ENCODE measurements at places on chromosomes 7 and 10.

- no peak for DNase-seq
Measured at GRCh38 chr10:6351495-6351894, 148.8 kb downstream of the PFKFB3 start.

DNA sequence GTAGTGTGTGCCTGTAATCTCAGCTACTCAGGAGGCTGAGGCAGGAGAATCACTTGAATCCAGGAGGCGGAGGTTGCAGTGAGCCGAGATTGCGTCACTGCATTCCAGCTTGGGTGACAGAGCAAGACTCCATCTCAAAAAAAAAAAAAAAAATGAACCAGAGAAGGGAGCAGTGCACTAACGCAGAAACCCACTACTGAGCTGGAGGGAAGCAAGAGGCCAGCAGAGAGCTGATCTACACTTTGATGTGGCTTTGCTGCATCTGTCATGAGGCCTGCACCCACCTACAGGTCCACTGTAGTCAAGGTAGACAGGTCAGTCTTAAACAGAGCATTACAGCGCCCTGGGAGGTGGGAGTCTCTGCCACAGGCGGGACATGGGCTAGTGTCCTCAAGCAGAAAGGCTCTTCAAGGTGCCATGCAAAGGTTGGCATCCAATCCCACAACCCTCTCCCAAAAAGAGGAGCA lies 30.0 kb downstream of the MAT1A start:
- DNase-seq: no peak

GRCh38 chr10:43403911-43404703 lies 4.9 kb downstream of the HNRNPF start:
- no peak for DNase-seq

- no peak for DNase-seq
Measured at GRCh38 chr7:45171946-45172345, 14.4 kb downstream of the RAMP3 start.

- no peak for DNase-seq
Measured at GRCh38 chr10:125283191-125283835, 123.0 kb upstream of the CTBP2 start.

GRCh38 chr10:111122127-111122526 lies 45.3 kb downstream of the ADRA2A start:
- no peak for DNase-seq

DNA sequence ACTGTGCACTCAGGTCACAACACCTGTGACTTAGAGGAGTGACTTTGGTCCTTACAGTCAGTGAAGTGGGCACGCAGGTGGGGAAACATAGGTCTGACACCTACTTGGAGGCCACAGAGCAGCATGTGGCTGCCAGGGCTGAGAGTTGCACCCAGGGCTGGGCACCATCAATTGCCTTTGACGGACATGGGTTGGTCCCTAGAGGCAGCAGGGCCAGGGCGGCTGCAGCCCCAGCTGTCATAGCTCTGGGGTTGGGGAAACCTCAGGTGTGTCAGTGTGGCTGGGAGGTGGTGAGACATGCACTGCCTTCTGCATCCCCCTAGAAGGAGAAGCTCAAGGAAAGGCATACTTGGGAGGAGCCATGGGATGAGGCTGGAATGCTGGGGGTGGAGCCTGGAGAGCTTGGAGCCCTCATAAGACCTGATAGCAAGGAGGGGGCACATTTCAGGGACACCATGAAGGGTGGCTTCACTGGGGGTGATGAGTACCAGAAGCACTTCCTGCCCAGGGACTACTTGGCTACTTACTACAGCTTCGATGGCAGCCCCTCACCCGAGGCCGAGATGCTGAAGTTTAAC lies at the start of gene INMT:
TSS of gene INMT (plus strand) at position 440 of the 578 bp plus-strand sequence. CDS start at position 456, 16 bp downstream.
- DNase-seq: no peak

GRCh38 chr10:46556515-46557318 lies at the start of gene GPRIN2:
Gene GPRIN2, minus strand, starts transcription at chr10:46556658. Its CDS starts 5,922 bp downstream, at chr10:46550736.
- peak; percentile 12 for DNase-seq

DNA sequence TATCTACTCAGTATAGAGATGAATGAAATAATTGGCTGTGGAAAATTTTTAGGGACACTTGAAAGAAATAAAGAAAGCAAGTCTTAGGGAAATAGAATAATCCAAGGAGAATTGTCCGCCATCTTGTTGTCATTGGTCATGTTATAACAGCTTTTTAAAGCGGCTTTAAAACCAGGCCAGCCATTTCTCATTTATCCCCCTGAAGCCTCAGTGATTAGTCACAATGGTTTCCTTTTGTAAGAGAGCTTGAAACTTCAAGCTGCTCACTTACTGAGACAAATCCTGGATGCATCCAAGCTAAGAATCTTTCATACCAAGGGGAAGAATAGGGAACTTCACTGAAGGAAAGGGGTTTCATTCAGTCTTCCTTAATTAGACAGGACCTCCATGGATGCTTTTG lies 67.9 kb downstream of the SGCE start:
- DNase-seq: no peak

DNA sequence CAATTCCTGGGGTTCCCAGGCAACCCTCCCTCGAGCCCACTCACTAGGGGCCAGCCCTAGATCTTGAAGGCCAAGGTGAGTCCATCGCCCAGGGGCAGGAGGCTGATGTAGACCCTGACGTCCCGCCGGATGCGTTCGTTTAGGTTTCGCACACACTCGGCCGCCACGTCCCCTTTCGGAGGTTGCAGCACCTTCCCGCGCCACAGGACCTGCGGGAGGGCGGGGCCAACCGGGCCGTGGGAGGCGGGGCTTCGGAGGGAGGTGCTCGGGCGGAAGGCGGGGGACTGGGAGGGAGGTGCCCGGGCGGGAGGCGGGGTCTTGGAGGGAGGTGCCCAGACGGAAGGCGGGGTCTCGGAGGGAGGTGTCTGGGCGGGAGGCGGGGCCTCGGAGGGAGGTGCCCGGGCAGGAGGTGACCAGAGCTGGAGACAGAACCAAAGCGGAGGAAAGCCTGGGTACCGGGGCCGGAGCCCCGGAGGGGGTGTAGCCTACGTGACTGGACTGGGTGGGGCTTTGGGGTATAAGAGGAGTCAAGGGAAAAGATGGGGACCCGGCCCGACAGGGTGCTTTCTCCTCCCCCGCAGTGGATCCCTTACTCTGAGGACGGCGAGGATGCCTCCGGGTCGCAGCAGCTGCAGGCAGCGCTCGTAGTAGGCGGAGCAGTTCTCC lies 1.6 kb downstream of the COMTD1 start:
- DNase-seq: peak; percentile 33

DNA sequence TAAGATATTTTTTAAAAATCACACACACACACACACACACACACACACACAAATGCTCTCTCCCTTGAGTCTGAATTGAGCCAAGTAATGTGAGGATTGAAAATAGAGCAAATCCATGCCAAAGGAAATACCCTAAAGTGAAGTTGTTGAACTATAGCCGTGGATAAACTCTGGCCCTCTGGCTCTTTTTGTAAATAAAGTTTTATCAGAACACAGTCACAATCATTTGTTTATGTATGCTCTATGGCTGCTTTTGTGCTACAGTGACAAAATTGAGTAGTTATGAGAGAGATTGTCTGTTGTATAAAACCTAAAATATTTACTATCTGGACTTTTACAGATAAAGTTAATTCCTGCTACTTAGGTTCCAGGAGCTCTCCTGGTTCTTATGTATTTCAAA lies 39.1 kb downstream of the NKX2-3 start:
- no peak for DNase-seq

DNA sequence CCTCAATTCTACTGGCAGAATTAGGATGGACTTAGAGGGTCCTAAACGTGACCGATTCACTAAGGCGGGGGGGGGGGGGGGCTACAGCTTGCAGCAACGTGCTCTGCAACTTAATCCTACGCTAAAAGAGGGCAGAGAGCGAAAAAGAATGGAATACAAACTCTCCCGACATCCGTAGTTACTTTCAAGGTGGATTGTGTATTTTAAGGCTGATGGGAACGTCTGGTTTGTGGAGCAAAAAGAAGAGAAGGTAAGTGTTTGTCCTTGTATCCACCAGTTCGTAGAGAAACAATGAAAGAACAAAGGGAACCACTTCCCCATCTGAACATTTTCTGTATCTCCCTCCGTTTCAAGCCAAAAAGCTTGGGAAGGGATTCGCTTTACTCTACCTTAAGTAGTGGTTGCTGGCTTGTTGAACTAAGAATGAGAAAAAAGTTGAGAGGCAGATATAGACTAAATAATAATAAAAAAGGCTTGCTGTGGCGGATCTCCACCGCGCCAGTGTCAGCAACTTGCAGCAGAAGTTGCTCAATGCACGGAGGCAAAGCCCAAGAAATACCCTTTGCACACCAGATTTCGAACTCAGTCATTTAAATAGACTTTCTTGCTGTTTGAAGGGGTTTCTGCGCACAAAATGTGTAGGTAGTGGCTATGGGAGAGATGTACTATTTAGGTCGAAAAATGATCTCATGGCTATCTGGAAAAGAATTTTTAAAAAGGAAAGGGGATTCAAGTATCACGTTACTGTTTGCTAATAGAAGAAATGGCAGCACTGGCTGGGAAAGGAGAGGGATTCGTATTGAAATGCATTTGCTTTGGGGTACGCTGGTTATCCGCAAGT lies 736 bp downstream of the SKIDA1 start:
- DNase-seq: no peak

GRCh38 chr7:139630643-139631519 lies 107.4 kb downstream of the CLEC2L start:
- no peak for DNase-seq

- no peak for DNase-seq
Measured at GRCh38 chr7:65832281-65832680, 40.6 kb upstream of the VKORC1L1 start.

DNA sequence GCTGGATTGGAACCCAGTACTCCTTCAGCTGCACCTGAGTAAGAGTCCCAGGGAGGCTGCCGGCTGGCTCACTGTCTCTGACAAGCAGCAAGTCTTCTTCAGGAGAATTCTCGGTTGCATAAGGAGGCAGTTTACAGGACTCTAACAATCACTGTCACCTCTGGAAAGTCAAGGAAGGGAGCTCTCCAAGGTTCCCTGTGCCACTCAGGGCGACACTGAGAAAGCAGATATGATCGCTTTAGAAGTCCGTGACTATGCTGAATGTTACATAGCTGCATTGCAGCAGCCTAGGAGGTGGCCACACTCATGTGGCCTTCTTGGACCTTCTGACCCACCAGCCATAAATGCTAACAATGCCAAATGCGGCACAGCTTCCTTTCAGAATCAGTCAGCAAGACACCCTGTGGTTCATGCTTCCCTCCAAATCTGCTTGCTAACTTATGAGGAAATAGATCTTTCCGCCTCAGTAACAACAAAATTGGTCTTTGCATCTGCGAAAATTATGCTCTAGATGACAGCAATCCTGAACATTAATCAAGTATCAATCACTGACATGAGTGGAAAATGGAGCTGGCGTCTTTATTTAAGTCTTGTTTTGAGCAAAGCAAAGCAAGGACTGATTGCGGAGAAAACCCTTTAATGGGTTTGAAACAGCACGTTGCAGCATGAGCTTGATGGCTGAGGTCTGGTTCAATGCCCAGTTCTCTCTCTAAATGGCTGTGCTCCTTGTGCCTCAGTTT lies 132.9 kb downstream of the ATXN7L1 start:
- DNase-seq: no peak

- no peak for DNase-seq
Measured at GRCh38 chr7:106613279-106613678, 47.7 kb downstream of the CCDC71L start.

- DNase-seq: peak; percentile 8
Measured at GRCh38 chr10:30818010-30818660, 188.6 kb upstream of the LYZL2 start.

DNA sequence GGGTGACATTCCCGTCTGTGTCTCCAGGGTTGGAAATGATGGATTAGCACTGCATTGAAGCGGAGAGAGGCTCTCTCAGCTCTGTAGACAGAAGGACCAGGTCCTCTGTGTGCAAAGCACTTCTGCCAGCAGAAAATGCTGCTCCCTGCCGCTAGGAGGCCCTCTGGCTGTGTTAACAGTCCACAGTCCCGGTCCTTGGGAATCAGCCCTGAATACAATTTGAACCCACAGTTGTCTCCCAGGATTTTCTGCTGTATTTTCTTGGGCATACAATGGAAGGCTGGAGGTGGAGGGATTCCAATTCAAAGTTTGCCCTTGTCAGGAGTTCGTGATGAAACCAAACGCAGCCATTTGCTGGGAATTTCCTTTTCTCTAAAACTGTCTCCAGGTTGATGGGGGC lies 205.2 kb downstream of the GLRX3 start:
- DNase-seq: no peak

GRCh38 chr10:99080275-99080945 lies 155.2 kb downstream of the HPSE2 start:
- DNase-seq: no peak

DNA sequence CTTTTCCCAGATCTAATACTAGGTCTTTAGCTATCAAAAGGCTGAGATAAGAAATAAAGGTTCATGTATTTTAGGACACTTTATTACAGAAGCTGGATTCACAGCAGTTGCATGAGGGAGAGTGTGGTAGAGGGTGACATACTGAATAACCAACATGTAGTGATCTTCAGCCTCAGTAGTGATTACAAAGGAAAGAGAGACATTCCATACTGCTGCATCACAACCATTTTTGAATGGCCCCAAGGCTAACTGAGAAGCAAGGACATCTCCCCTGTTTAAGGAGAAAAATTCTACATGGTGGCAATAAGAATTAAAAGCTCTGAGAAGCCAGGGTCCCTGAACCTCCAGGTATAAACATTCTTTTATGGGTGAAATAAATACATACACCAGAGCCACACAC lies 35.3 kb downstream of the COG5 start:
- no peak for DNase-seq

- DNase-seq: no peak
Measured at GRCh38 chr7:6554848-6555247, 3.6 kb upstream of the GRID2IP start.

- DNase-seq: peak; percentile 51
Measured at GRCh38 chr10:133527771-133528271, 658 bp downstream of the CYP2E1 start.

DNA sequence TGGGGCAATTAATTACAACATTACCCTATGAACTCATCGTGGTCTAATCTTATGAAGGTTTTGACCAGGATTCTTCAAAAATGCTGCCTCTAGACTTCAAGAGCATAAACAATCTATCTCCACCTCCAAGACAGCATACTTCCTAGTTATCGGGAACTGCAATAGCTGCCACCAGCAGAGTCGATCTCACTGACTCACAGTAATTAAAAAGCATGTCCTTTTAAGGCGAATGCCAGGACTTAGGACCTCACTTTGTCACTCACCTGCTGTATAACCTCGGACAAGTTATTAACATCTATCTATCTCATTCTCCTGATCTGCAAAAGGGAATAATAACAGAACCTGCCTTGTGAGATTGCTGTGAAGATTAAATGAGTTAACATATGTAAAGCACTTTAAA lies 666.0 kb upstream of the COBL start:
- no peak for DNase-seq

- no peak for DNase-seq
Measured at GRCh38 chr7:29167721-29168120, 21.4 kb upstream of the CPVL start.

DNA sequence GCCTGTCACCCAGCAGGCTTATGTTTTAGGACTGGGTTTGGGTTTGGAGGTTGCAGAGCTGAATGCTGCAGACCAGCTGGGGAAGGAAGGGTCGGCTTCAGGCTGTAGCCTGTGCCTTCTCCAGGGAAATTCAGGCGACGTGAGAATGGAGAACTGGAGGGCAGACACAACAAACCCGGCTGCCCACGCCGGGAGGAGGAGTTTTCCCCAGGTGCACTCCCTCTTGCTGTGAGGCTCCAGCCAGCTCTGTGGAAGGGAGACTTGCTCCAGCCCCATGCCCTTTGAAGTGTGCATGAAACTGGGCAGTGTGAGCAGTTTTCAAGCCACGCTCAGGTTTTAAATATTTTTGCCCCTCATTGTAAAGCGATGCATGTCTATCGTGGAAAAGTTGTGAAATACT lies 279.1 kb downstream of the CCSER2 start:
- DNase-seq: no peak
